ENCODE measurements at places on chromosomes 1 and 21. TPM values are rescaled to one million over a fixed set of nuclear protein-coding genes. Genes with fewer than 3 reads are reported as not detected.

The FAM72B gene
- total RNA-seq: 9.6 TPM

DNA sequence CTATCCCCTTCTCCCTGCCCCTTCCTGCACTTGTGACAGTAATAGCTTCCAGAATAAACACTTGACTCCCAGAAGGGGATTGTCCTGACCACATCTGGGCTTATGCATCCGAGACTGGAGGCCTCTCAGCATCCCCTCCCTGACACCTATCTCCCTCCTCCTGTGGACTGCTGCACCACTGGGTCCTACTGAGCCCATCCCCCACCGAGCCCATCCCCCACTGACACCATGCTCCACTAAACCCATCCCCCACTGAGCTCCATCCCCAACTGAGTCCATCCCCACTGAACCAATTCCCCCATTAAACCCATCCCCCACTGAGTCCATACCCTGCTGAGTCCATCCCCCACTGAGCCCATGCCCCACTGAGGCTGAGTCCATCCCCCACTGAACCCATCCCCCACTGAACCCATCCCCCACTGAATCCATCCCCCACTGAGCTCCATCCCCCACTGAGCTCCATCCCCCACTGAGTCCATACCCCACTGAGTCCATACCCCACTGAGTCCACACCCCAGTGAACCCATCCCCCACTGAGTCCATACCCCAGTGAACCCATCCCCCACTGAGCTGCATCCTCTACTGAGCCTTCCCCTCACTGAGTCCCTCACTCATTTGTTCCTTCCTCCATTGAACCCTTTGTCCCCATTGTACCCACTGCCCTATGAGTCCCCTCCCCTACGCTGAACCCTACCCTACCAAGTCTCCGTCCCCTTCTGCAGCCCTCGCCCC, 5.6 kb downstream of the PDZK1IP1 start:
- H3K4me1 ChIP-seq: peaks cover 11% of the 10 kb centered on the region
- H3K27me3 ChIP-seq: no peaks in the 10 kb centered on the region
- no peak for DNase-seq
- no peak overlapping the region for H3K27ac ChIP-seq

- H3K4me3 ChIP-seq: no peak overlapping the region
- DNase-seq: no peak
- H3K27me3 ChIP-seq: no peaks in the 10 kb centered on the region
- peaks cover 98% of the 10 kb centered on the region for H3K36me3 ChIP-seq
- no peak overlapping the region for H3K27ac ChIP-seq
These were observed 120.5 kb downstream of the UBR4 start for GRCh38 chr1:19089524-19089923.

GRCh38 chr1:2300851-2301606, 72.9 kb downstream of the SKI start:
- peaks cover 38% of the 10 kb centered on the region for H3K36me3 ChIP-seq
- no peak overlapping the region for H3K27ac ChIP-seq
- DNase-seq: no peak
- no peaks in the 10 kb centered on the region for H3K27me3 ChIP-seq
- H3K4me1 ChIP-seq: no peaks in the 10 kb centered on the region

DNA sequence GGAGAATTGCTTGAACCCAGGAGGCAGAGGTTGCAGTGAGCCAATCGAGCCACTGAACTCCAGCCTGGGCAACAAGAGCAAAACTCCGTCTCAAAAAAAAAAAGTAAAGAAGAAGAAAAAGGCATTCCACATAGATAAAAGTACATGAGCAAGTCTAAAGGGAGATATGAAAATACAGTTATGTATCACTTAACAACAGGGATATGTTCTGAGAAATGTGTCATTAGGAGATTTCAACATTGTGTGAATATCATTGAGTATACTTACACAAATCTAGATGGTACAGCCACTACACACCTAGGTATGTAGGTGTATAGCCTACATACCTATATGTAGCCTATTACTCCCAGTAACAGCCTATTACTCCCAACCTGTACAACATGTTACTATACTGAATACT, 12.7 kb downstream of the ARNT start:
- DNase-seq: no peak
- no peaks in the 10 kb centered on the region for H3K27me3 ChIP-seq
- no peak overlapping the region for H3K27ac ChIP-seq
- no peak overlapping the region for H3K4me3 ChIP-seq

- no peaks in the 10 kb centered on the region for H3K27me3 ChIP-seq
- no peaks in the 10 kb centered on the region for H3K36me3 ChIP-seq
- DNase-seq: peak; percentile 50
- H3K4me1 ChIP-seq: peaks cover 30% of the 10 kb centered on the region
- H3K27ac ChIP-seq: peak overlapping the region; percentile 60
- no peak overlapping the region for H3K4me3 ChIP-seq
These were observed 7.9 kb downstream of the MYBPHL start for GRCh38 chr1:109298666-109299557.

DNA sequence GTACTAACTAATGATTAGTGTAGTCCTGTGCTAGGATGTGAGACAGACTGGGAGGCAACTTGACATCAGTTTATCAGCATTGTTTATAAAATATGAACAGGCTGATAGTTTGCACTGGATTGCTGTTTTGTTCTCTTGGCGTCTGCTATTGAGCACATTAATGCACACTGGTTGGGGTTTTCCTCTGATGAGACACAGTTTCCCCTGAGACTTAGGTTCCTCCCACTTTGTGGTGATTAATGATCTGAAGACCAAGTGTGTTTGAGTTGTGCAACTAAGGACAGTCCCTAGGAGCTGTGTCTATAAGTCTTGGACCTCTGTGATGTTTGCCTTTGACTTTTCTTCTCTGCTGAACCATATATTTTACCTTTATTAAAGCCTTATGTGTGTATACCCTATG, 1015.4 kb downstream of the AMY1C start:
- H3K4me1 ChIP-seq: no peaks in the 10 kb centered on the region
- H3K36me3 ChIP-seq: no peaks in the 10 kb centered on the region
- no peak overlapping the region for H3K27ac ChIP-seq
- H3K4me3 ChIP-seq: no peak overlapping the region
- no peak for DNase-seq
- no peaks in the 10 kb centered on the region for H3K27me3 ChIP-seq

DNA sequence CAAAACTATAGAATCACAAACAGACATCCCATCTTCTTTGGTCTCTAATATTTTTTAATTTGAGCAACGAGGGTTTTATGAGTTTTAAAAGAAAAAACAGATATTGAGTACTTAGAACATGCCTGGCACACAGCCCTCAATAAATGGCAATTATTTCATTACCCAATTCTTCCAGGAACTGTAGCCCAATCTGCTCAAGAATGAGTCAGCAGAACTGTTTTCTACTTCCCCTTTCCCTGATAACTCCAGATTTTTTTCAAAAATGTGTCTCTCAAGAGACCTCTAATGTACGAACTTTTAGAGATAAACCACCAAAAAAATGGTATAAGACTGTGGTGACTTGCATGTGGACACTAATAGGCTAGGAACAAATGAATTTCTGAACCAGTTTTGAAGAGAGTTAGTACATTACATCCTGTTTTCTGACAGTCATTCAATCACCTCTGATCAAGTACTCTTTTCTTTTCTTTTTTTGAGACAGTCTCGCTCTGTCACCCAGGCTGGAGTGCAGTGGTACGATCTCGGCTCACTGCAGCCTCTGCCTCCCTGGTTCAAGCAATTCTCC, 11.5 kb downstream of the ABL2 start:
- H3K27ac ChIP-seq: no peak overlapping the region
- H3K36me3 ChIP-seq: peaks cover 12% of the 10 kb centered on the region
- no peaks in the 10 kb centered on the region for H3K27me3 ChIP-seq
- H3K4me3 ChIP-seq: no peak overlapping the region

DNA sequence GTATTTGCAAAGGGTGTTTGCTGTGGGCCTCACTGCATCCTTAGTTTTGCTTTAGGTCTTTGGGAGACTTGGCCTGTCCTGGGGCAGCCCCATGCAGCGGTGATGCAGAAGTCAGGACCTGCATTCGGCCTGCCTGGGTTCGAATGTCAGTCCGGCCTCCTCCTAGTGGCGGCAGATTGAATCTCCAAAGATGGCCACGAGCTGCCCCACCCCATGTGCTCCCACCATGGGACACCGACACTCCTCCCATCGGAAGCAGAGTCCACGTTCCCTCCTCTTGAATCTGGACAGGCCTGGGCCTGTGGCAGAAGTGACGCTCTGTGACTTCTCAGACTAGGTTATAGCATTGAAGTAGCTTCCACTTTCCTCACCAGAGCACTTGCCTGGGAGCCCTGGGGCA, 16.3 kb upstream of the NPPB start:
- H3K27ac ChIP-seq: no peak overlapping the region
- H3K27me3 ChIP-seq: no peaks in the 10 kb centered on the region
- DNase-seq: no peak
- H3K4me1 ChIP-seq: no peaks in the 10 kb centered on the region

GRCh38 chr1:232905331-232906034, 44.9 kb upstream of the NTPCR start:
- DNase-seq: no peak
- H3K36me3 ChIP-seq: no peaks in the 10 kb centered on the region
- no peaks in the 10 kb centered on the region for H3K27me3 ChIP-seq
